ENCODE measurements at places on chromosomes 6 and 20.

DNA sequence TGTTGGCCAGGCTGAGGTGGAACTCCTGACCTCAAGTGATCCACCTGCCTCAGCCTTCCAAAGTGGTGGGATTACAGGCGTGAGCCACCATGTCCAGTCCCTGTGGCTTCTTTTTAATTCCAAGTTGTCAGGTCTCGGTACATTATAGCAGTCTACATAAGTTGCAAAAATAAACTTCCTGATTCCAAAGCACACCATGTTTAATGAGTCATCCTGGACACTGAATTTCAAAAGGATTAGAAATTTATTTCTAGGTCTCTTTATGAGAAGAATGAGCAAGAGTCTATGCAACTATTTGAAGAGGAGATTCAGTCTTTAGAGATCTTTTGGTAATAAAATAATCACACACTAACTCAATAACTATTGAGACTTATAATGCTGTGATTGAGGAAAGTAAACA lies 63.9 kb upstream of the MCHR2 start:
- DNase-seq = no peak

DNA sequence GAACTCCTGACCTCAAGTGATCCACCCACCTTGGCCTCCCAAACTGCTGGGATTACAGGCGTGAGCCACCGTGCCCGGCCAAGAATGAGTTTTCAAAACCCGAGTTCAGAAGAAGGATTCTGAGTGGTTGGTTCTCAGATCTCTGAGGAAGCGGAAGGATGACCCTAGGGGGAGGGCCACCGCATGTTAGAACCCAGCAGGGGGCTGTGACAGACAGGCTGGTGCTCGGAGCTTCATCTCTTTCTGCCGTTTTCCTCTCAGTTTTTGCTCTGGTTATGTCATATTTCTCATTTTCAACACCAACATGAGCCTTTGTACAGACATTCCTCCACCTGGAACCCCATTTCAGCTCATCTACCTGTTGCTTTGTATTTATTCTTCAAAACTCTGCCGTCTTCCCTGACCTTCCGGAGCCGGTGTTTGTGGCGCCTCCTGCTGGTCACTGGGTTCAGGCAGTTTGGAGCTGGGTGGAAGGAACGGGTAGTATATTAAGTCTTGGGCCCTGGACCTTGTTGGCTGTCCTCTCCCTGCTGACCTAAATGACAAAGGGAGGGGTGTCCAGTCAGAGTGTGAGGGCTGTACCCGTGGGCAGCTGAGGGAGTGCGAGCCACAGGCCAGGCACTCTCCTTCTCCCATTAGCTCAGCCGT lies at the start of gene DEFB123:
Gene DEFB123, plus strand, starts transcription at position 621 of the 648 bp plus-strand sequence. CDS start 67 bp downstream, outside the sequence.
- DNase-seq = no peak

DNA sequence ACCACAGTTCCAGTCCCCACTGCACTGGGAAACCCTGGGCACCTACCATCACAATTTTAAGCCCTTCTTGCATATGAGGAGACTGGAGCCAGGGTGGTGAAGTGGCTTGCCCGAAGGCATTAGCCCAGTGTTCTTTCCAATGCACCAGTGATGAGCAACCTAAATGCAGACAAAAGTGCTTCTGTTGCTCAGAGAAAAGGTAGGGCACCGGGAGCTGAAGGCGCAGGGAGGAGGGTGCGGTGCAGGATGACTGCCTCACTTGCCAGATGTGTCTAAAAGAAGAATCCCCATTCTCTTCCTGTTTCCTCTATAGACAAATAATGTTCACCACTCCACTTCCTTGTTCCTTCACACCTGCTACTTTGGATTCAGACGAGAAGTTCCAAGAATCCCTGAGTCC lies 86.5 kb downstream of the QRSL1 start:
- no peak for DNase-seq

DNA sequence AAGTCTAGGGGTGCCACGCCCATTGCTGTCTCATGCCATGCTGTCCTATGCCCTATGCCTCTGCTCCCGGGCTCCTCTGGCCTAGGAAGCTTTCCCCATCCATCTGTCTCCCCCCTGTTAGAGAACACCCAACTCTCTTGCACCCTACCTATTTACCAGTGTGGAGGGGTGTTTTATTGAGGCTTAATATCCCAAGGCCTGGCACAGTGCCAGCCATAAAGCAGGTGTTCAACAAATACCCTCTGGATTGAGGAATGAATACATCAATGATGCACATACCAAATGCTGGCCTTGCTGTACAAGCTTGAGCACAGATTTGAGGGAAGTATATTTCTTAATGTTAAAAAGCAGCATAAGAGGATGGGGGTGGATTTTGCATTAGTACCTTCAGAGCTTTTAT lies 38.3 kb downstream of the METTL24 start:
- DNase-seq = no peak

DNA sequence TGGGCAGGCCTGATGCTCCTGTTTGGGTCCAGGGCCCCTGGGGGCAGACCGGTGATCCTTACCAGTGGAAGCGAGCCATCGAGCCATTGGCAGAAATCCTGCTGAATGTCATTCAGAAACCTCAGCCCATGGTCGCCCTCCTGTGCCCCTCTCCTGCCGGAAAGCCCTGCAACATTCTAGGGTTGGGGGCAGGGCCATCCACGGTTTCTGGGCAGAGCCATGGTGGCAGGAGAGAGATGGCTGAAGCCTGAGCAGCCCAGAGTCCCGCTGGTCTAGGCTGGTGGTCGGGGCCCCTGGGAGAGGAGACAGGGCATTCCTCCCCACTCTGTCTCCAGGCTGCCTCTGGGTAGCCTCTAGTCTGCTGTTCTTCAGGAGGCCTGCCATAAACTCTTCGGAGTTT lies 19.6 kb upstream of the CHMP4B start:
- no peak for DNase-seq

GRCh38 chr6:76014626-76015530 lies 57.6 kb downstream of the IMPG1 start:
- DNase-seq = no peak
